ENCODE measurements at places on chromosomes 1 and 21.
A peak's percentile ranks its signal among the peaks of the same experiment; 100 is the strongest.

DNA sequence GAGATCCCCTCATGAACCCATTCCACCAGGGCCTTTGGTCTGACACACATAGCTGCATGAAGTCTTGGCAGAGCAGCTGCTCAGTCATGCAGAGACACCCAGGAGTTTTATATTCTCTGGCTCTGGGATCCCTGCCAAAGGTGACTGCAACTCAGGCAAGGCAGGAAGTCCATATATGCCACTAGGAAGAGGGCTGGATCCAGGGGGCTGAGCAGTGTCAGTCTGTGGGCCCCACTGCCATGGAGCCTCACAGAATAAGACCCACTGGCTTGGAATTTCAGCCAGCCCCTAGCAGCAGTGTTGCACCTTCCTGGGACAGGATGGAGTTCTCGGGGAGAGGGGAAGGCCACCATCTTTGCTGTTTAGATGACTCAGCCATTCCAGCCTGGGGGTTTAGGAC is 199.7 kb downstream of the TBX15 start:
- no peak for DNase-seq

DNA sequence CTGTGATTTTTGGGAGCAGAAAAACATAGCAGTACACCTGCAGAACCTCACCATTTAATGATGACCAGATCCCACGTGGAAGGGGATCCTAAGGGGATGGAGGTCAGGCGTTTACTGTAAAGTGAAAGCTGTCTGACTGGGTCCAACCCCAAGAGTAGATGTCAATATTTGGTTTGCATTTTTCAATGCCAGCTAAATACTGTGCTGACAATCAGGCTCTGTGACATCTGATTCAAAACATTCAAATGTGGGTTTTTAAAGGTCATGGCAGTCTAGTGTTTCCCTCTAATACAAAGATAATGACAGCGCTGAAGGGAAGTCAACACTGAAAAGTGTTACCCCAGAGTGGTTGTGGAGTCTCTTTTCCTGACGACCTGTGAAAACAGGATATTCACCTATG is 68.1 kb downstream of the SPAG17 start:
- DNase-seq, result no peak

- DNase-seq, result peak; percentile 68
These were observed 29.4 kb upstream of the POU3F1 start for GRCh38 chr1:38076038-38076437.

DNA sequence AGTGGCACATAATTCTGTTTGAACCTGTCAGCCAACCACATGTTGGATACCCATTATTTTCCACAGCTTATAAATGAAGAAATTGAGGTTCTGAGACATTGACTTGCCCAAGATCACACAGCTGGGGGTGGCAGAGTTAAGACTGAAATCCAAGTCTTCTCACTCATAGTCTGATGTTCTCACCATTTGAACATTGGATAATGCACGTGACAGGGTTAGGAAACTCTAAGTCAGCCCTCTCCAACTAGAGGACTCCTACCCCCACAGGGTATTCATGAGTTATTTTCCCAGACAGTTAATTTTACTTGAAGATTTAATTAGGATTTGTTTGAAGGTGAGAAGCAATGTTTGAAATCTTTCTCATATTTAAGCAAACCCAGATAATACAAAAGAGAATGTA is 38.1 kb upstream of the C1orf105 start:
- no peak for DNase-seq

GRCh38 chr1:18452550-18452949 is 28.2 kb upstream of the KLHDC7A start:
- DNase-seq, result no peak

DNA sequence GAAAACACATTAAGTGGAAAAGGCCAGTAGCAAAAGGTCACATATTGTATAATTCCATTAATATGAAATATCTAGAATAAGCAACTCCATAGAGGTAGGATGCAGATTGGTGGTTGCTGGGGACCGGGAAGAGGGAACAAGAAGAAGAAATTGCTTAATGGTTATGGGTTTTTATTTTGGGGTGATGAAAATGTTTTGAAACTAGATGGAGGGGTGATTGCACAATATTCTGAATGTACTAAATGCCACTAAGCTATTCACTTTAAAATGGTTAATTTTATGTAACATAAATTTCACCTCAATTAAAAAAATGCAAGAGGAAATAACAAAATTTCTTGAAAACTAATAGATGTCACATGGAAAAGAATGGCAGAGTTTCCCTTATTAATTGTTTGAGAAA is 6.7 kb downstream of the KIAA0040 start:
- DNase-seq, result no peak

- DNase-seq, result no peak
These were observed 9.9 kb downstream of the CRP start for GRCh38 chr1:159704481-159704880.

- DNase-seq, result no peak
These were observed 749 bp upstream of the PEX11B start for GRCh38 chr1:145918992-145919939.

DNA sequence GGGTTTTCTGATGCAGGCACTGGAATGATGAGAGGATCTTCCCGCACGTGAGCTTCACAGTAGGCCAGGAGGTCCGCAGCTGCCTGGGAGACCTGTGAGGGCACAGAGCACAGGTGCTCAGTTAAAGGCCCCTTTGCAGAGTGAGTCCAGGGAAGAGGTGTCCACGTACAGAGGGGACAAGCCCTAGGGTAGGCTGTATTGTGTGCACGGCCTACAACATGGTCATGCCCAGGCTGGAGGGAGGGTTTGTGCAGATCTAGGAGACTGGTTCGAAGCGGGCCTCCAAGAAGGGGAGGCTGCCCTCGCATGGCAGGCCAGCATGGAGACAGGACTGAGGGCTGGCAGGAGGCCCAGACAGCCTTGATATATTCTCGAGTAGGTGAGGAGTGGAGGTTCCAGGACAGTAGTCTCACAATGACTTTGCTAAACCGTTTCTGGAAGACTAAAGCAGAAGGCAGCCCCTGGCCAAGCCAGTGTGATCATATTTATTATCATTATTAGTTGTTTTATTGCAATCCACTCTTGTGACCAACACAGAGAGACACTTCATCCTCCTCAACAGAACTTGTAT is 48.0 kb upstream of the B3GALNT2 start:
- DNase-seq, result no peak

- no peak for DNase-seq
These were observed 282.4 kb downstream of the HLX start for GRCh38 chr1:221161571-221162041.

- no peak for DNase-seq
These were observed 5.7 kb upstream of the TENT5B start for GRCh38 chr1:27018316-27018715.

DNA sequence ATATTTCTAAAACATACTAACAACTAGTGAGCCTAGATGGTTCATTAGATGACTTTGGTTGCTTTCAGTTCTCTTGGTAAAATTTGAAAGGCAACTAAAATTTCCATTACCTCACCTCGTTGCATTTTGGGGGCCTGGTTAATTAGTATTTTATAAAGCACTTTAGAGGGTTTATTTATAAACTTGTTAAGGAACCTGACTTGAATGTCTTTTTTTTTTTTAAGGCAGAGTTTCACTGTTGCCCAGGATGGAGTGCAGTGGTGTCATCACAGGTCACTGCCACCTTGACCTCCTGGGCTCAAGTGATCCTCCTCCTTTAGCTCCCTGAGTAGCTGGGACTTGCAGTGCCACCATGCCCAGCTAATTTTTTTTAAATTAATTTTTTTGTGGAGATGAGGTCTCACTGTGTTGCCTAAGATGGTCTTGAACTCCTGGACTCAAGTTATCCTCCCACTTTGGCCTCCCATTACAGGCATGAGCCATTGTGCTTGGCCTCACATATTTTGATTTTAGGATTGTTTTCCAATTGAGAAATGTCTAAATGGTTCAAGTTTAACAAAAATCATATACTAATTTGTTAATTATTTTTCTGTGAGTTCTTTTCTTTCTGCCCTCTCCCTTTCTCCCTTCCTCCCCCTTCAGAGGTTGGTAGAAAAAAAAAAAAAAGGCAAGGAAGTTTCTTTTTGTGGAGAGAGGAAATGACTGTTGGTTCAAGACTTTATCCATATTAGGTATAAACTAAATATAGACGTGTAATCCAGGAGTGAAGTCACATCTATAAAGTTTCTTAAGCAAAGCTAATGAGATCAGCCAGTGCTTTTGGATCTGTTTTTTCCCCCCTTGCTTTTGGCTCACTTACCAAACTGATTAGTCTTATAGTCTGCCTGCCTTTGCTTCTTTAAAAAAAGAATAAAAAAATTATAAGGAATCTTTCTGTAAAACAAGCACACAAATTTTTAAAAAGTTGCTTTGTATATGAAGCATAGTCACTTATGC is 24.7 kb downstream of the CLIC4 start:
- DNase-seq, result no peak

DNA sequence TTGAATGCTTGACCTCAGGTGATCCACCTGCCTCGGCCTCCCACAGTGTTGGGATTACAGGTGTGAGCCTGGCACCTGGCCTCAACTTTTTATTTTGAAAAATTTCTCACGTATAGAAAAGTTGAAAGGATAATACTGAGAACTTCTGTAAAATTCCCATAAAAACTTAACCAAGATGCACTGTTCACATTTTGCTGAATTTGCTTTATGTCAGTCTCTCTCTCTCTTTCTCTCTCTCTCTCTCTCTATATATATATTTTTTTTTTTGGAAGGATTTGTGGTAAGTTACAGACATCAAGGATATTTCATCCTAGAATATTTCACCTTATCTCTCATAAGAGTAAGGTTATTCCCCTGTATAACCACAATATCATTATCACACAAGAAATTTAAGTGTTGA is 5.9 kb downstream of the PEX14 start:
- no peak for DNase-seq

- DNase-seq, result no peak
These were observed 6.6 kb upstream of the MTFR1L start for GRCh38 chr1:25813071-25813733.

- DNase-seq, result no peak
These were observed 867 bp downstream of the SLC1A7 start for GRCh38 chr1:53141487-53142055.

DNA sequence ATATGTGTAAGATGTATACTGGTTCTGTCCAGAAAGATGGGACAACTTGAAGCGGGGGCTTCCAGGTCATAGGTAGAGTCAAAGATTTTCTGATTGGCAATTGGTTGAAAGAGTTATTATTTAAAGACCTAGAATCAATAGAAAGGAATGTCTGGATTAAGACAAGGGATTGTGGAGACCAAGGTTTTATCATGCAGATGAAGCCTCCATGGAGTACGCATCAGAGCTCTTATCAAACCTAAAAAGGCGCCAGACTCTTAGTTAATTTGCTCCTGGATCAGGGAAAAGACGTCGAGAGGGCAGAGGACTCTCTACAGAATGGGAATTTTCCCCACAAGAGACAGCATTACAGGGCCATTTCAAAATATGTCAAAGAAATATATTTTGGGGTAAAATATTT is 23.7 kb upstream of the ETV3 start:
- DNase-seq, result no peak

- no peak for DNase-seq
These were observed 165.9 kb downstream of the KCNT2 start for GRCh38 chr1:196442366-196442765.

DNA sequence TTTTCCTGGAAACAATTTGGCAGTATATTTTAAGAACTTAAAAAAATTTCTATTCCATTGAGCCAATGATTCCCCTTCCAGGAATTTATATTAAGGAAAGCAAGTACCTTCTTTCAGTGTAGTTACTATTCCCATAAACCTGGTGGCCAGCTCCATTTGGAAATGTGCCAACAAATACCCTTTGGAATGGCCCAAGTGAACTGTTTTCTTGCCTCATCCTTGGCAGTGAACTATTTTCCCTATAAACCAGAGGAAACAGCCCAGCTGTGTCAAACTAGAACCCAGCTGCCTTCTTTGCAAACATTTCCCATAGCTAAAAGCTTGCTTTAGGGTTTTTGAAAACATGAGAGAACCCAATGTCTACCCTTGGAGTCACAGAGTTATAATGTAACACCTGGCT is 496.9 kb downstream of the NEGR1 start:
- no peak for DNase-seq

DNA sequence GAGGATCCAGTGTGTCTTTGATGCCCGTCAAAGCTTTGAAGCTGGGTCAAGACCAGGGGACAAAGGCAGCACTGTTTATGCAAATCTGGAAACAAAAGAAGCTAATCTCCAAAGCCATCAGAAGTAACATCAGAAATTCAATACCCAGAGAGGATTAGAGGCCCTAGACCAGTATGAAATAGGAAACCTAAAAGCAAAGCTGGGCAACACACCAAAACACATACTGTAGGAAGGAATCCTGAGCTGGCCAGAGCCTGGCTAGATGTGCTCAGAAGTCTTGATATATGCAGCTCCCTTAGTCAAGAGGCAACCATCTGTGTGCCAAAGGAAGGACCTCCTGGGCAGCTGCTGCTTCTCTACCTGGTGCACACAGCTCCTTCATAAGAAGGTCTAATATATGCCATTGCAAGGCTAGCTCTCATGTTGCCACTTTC is 12.3 kb downstream of the COLGALT2 start:
- no peak for DNase-seq

DNA sequence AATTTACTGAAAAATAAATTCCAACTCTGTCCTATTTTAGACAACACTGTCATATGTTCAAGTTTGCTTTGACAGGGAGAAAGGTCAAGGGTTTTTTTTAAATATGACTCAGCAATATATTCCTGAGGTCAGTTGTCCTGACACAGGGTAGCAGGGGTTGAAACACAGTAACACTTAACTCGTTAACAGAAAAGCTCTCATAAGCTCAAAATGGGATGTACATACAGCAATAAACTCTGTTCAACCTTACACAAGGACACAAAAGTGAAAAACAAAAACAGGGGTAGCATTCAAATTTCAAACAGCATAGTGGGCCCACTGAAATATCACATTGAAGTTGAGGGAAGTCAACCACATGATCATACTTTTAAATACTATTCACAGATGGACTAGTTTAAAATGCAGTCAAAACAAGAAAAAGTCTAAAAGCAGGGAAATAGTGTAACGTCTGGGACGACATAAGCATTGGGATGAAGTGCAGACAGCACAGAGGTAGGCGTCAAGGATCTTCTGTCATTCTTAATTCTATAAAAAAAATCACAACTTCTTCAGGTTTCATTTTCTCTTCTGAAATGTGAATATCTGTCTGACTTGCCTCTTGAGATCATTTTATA is 89.9 kb downstream of the SLC44A5 start:
- DNase-seq, result no peak

- no peak for DNase-seq
These were observed 11.6 kb downstream of the SLC6A17 start for GRCh38 chr1:110161849-110162248.

DNA sequence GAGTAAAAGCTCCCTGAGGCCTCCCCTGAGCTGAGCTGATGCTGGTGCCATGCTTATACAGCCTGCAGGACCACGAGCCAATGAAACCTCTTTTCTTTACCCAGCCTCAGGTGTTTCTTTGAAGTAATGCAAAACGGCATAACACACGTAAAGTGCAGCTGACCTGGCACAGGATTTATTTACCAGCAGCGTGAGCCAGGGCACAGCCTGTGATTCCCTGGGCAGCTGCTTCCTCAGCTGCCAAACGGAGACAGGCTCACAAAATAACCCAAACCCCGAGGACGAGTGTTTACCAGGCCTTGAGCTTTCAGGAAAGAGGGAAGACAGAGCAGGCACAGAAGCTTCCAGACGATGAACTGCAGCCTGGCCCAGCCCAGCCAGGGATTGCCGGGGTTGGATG is 120.6 kb upstream of the ARHGEF16 start:
- DNase-seq, result no peak

- DNase-seq, result no peak
These were observed 270.3 kb downstream of the SDCCAG8 start for GRCh38 chr1:243526180-243526579.

GRCh38 chr1:219144658-219145315 is 28.9 kb upstream of the LYPLAL1 start:
- no peak for DNase-seq

Data from progenitor cell of endocrine pancreas (in vitro differentiated cells).